ENCODE measurements at places on chromosomes 5 and 9.

GRCh38 chr9:4141296-4141695, 158.6 kb downstream of the GLIS3 start:
- no peak for DNase-seq

DNA sequence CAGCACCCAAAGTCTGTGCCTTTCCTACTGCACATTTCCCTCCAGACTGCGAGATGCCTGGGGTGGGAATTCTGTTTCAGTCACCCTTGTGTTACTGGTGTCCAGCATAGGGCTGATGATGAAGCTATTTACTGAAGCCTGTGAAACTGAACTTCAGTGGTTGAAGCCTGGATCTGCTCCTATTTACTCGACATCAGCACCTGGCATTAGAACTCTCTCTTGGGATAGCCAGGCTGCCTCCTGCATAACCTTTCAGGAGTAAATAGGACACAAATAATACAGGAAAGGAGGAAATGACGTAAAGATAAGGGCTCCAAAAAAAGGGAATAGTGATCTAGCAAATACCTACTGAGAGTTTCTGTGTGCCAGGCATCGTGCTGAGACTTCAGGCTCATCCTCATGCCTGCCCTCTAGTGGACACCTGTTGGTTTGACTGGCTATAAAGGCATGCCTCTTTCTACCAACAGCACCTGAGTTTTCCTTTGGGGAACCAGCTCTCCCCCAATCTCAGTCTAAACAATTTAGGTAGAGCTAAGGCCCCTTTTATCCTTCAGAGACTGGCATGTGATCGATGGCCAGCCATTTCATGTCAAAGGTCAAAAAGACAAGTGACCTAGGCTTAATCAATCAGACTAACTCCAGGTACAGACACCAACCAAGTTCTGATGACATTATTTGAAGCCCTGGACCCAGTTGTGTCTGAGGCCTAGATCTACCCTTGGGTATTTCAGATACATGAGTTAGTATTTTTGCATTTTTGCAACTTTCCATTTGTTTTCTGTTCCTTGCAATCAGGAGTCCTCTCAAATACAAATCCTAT, 192.1 kb upstream of the TRIM32 start:
- no peak for DNase-seq

- no peak for DNase-seq
Observed at GRCh38 chr5:12636209-12636608, 732.0 kb upstream of the CTNND2 start.

DNA sequence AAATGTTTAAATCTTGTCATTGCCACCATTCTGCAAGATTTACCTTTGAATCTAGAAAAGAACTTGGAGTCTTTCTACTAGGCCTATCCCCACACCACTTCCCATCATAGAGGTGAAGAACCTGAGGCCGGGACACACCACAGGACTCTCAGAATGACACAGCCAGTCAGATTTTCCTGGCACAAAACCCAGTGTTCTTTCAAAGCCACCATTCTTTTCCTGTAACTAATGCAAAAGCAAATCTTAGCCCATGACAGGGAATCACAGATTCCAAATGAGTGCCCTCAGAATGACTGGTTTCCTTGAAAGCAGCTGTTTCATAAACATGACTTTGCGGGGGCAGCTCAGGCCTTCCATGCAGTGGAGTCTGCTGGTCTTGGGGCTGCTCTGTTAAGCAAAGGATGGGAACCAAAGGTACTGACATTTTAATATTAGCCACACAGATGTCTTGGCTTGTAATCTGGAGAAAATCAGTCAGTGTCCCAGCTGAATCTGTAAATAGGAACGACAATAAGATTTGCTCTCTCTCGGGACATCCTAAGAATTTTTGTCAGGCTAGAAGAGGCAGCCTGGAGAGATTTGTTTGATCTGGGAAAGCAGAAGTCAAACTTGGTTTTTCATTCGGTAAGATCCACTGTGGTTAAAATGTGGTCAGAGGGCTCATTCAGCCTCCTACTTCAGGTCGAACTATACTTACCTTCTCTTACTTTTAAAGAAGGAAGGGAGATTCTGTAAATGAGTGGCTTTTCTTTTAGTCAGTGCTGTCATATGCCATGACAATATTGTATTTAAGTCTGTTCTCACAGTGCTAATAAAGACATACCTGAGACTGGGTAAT, 115.1 kb downstream of the PALM2AKAP2 start:
- no peak for DNase-seq

DNA sequence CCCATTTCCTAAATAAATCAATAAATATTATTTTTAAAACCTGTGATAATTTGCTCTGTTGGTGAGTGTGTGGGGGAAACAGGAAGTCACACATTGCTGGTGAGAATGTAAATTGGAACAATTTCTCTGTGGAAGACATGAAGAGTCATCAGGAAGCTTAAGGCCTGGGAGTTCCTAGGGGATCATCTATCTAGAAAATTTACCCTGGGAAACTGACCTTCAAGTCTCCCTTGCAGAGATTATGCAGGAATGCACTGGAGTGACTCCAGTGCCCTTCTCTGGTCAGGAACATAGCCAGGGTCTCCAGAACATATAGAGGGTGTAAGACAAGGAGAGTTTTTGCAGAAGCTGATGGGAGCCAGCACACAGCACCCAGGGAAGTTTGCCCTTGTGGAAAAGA, 13.0 kb upstream of the GCNT1 start:
- no peak for DNase-seq

GRCh38 chr5:143319437-143320227, 83.9 kb downstream of the NR3C1 start:
- no peak for DNase-seq

GRCh38 chr9:7360513-7360912, 439.1 kb downstream of the DMAC1 start:
- no peak for DNase-seq

GRCh38 chr5:15691521-15691920, 191.5 kb downstream of the FBXL7 start:
- DNase-seq, result no peak

GRCh38 chr9:35682520-35683315, 7.0 kb downstream of the TPM2 start:
- no peak for DNase-seq

DNA sequence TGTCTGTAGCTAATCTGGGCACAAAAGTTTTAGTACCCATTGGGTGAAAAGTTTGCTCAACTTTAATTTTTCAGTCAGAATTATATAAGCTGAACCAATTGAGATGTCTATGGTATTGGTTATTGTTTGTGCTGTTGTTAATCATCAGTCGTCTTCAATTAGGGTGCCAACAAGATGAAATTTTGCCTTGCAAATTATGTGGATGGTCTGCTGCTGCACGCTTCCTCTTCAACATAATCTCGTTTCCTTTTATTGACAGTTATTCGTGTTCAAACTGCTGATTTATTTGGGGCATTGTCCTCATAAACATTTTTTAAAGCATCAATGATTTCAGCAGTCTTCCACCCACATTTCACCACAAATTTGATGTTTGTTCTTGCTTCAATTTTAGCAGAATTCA, 194.0 kb downstream of the HTR1A start:
- no peak for DNase-seq

- no peak for DNase-seq
Observed at GRCh38 chr9:135226369-135227050, 139.0 kb downstream of the OLFM1 start.

GRCh38 chr9:2833096-2833495, 10.8 kb downstream of the PUM3 start:
- no peak for DNase-seq

GRCh38 chr9:74855072-74855471, 32.6 kb downstream of the TRPM6 start:
- no peak for DNase-seq

- peak; percentile 11 for DNase-seq
Observed at GRCh38 chr5:140570058-140570457, 5.4 kb downstream of the SLC35A4 start.

DNA sequence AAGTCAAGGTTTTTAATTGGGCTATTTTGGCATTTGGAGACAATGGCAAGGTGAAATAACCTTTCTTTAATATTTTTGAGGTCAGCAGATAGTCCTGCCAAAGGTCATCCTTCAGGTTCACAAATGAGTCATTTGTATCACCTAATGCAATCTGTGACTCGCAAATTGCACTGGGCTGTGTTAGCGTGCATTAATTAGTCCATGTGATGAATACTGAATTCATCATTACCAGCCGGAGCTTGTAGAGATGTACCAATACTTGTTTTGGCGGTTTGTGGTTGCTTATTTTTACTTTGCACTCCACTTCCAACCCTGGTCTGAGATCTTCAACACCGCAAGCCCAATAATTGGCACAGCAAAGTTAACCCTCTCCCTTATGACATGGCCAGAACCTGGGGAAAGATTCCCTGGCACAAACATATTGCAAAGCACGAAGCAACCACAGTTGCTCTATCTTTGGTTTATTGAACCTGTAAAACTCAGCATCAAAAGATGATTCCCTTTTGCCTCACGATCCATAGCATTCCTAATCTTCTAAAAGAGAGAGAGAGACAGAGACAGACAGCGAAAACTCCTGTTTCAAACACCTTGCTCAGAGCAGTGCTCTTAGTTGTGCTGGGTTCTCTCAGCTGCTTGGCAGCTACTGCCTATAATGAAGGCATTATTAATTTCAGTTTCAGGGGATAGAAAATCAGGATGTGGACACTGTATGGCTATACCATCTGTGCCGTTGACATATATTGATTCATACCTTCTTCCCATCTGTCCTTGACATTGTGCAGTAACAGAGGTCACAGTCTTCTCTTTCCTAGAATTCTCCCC, 178.1 kb downstream of the EBF1 start:
- DNase-seq, result no peak

DNA sequence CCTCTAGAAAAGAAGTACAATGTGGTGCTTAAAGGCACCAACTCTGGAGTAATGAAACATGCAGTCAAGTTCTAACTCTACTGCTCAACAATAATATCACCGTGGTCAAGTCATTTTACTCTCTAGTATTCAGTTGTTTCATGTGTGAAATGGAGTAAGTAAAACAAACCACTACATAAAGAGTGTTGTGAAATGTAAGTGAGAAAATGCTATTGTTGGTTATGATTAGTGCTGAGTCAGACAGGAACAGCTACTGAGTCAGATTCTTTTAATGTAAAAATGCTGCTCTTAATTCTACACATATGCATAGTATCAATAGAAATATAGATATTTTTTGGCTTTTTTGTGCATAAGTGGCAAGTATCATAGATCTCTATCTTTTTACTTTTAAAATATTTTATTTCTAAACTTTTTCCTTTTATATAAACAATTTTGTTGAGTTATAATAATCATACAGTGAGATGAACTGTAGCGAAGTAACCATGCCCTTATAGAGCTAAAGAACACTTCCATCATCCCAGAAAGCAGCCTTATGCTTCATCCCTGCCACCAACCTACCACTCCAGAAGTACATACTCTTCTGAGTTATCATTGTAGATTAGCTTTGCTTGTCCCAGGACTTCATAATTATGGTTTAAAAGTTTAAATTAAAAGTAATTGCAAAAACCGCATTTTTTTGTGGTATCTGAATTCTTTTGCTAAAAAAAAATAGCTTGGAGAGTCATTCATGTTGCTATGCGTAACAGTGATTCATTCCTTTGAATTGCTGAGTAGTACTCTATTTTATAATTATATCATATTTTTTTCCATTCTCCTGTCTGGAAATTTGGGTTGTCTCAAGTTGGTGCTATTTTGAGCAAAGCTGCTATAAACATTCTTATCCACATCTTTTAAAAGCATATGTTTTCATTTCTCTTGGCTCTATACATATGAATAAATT, 548.2 kb upstream of the CLINT1 start:
- no peak for DNase-seq

DNA sequence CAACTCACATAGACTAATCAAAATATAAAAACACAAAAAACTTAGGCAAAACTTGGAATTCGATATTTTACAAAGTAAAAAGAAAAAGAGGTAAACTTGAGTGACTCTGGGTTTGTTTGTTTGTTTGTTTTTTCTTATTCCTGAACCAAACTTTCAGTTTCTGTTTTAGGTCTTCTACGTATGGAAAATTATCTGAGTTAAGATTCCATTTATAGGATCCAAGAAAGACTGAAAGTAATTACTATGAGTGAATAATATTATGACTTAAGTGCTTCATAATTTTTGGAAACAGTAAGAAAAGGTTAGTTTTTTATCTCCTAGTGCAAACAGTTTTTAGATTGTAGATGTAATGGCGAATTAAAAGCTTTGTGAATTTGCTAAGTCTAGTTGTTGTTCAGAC, 13.2 kb downstream of the ST8SIA4 start:
- DNase-seq, result no peak

GRCh38 chr9:97319395-97319794, 11.9 kb downstream of the CCDC180 start:
- DNase-seq, result no peak

GRCh38 chr5:135651156-135651555, 72.4 kb upstream of the CXCL14 start:
- peak; percentile 67 for DNase-seq

- DNase-seq, result no peak
Observed at GRCh38 chr5:18111906-18112465, 477.7 kb downstream of the TAF11L14 start.

GRCh38 chr5:54458221-54458620, 2.7 kb downstream of the HSPB3 start:
- DNase-seq, result no peak

DNA sequence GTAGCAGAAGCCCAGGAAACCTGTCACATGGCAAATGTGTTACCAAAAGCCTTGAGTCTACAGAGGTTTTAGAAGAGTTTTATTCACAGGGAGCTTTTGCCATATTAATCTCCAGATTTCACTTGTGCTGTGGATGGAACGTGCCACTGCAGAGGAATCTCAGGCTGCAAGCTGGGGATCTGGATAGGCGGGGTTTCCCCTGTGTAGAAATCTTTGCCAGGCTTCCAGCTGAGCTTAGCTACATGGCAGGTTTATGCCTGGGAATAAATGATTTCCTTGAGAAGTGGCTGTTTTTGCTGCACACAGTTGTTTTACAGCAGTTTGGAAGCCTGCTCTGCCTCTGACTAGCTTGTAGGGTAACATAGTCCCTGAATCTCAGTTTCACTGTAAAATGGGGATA, 224.6 kb upstream of the PLPPR1 start:
- no peak for DNase-seq

DNA sequence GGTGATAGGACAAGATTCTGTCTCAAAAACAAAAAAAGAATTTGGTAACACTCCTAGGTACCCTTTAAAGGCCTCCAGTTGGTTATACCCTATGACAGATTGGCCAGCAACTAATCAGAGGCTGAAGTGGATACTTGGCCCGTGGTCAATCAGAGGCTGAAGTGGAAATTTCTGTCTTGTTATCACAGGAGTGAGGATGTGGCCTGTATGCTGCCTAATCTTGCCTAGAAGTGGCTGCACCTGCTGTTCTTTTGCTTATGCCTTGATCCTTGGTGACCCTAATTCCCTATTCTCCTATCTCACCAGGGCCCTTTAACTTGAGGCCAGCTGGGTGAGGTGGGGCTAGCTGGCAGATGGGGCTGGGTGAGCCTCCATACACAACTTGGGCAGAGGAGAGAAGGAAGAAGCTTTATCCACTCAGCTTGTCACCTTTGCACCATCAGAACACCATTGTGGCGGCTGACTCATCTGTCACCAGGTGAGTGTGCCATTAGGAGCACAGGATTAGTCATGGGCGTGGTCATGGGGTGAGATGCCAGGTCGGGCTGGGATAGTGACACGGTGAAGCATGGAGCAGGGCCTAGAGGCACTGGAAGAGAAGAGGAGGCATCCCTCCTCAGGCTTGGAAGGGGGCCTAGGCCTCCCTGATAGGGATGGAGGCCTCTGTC, 41.5 kb downstream of the SAR1B start:
- DNase-seq, result no peak

Data from lower leg skin (tissue), 4 donors.